T-helper 17 cell (primary cell): ENCODE measurements at places on chromosomes 2 and 18. TPM values are rescaled to one million over a fixed set of nuclear protein-coding genes. Genes with fewer than 3 reads are reported as not detected.

GRCh38 chr2:224586127-224586695 lies 1.0 kb upstream of the CUL3 start:
- DNase-seq: no peak

DNA sequence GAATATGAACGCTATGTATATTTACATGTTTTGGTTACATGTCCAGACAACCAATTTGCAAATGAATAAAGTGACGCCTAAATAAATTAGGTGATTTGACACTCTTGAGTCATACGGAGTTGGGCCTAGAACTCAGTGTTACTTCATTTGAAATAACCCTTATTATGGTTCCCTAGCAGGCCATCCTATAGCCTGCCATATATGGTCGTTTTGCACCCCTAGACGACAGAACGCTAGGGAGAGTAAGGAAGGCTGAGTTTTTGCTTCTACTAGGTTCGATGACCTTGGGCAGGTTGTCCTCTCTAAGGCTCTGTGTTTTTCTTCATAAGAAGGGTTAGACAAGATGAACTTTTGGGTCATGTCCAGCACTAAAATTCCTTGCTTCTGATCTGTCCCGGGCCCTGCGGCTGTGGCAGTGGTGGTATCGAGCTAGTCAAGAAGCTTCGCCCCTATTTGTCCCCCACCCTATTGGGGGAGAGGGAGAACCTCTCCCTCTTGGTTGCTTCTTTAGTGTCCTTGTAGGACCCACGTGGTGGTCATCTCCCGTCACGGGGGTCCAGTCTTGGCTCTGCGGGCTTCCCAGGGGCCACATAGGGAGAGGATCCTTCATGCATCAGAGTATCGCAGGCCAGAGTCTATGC lies 574 bp upstream of the EML4 start:
- no peak for DNase-seq

- no peak for DNase-seq
These were observed 174.4 kb downstream of the ACOXL start for GRCh38 chr2:110906613-110907298.

GRCh38 chr18:51069885-51070284 lies 39.9 kb downstream of the SMAD4 start:
- no peak for DNase-seq

DNA sequence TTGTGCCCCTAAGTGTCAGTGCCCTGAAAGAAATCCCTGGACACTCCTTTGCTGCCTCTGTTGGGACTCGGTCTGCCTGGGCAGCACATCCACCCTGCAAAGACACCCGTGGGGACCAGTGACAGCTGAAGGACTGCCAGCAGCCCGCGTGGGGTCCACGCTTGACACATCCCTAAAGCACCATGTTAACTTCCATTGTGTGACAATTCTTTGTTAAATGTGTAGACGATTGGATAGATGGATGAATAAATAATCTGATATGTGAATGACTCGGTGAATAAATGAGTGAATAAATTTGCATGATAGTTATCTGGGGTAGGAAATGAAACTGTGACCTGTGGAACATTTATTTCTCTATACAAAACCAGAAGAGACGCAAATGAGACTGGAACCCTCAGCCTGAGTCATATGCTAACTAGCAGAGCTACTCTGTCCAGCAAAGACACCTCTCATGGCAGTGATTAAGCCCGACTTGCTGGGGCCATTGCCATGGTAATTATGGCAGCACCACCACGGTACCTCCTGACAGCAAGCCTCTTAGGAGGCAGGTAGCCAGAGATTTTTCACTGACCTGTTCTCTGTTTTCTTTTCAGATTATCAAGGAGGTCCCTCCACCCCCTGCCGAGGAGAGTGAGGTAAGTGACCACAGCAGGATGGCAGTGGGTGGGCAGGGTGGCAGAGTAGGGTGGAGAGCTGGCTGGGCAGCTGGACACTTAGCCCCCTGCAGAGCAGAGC lies 156.8 kb downstream of the ANTXR1 start:
- no peak for DNase-seq

DNA sequence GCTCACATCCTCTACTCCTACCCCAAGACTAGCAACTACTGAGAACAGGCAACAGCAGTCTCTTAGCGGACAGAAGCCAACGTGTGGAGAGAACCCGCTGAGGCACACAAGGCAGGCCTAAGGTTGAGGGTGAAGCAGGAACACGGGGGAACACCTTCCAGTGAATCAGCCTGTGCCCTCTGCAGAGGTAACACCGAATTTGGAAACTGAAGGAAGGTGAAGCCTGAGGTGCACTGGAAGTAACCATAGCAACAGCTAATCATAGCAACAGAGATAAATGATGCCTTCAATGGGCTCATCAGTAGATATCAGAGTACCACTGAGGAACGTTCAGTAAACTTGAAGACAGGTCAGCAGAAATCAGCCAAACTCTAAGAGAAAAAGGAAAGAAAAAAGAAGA lies 43.3 kb downstream of the OSBPL1A start:
- no peak for DNase-seq

- no peak for DNase-seq
These were observed 10.9 kb upstream of the TEX261 start for GRCh38 chr2:71005271-71006202.

- DNase-seq: no peak
These were observed 73.5 kb downstream of the MDH1 start for GRCh38 chr2:63662028-63662804.

SCG2 gene
- not detected for total RNA-seq

STK39 gene
- 26.1 TPM for total RNA-seq

PLEK gene
- total RNA-seq: 18.0 TPM

SH3RF3 gene
- 0.27 TPM for total RNA-seq
